ENCODE measurements at places on chromosomes 1 and 21.

DNA sequence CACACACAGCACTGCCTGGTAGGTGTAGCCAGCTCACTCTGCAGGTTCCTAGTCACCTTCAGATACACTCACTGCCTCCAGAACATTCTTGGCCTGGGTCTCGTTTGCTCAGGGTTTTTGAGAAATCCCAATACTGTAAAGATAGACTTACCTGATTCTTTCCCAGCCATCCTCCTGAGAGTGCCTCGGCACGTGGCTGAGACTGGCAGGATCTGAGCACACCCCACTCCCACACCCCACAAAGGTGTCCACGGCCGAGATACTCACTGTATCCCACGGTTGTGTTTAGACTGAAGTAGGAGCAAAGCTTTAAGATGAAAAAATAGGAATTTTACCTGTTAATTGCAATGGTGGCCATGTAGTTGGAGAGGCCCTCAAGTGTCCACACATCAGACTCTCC lies 33.4 kb downstream of the SNAP47 start:
- no peak for DNase-seq

DNA sequence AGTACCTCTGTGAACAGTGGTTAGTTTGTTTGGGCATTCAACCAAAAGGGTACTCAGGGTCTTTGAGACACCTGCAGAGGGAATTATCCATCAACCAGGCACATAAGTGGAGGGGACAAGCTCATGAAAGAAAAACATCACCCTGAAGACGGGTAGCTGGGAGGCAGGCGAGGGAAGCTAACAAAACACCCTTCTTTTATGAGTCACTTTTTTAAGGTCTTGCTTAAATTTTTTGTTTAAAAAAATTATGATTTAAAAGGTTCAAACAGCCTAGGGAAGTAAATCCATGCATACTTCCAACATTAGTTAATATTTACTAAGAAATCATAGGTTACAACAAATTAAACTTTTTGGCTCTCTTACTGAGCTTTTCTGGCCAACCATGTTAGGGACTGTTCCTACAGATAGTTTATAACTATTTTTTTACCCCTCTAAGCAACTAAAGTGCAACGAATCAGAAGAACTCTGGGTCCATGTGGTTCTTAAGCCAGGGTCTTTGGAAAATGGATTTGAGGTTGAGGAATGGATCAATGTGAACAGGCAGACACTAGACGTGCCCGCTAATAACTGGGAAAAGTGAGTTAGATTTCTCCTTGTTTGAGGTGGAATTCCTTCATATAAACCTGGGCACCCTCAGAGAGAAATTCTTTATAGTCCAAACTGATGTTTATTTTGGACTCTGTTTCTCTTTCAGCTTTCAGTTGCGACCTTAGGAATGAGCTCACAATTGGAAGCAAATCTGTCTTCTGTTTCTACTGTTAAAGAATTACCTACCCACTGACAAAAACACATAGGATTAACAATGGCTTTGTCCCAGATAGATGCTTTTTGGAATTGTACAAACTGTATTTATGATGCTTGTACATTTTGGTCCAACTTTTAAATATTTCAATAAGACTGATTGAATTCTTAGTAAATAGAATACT lies 123.0 kb downstream of the LYPLAL1 start:
- DNase-seq, result no peak

GRCh38 chr1:205711105-205712048 lies 31.1 kb upstream of the SLC45A3 start:
- DNase-seq, result peak; percentile 55

GRCh38 chr1:225944951-225945350 lies 3.9 kb upstream of the LEFTY2 start:
- no peak for DNase-seq

DNA sequence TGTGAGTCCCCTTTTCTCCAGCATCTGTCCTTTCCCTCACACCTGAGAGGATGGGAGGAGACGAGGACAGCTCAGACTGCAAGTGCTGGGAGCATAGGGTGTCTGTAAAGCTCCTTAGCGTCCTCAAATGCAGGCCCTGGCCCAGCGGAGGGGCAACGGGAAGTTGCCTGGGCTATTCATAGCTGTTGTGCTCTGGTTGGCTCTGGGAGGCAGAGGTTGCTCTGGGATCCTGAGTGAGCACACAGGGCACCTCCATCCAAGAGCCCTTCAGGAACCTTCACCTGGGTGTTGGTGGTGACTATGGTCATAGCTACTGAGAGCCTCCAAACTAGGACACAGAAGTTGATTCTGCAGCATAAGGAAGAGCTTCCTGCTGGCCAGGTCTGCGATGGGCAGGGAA lies 2.6 kb downstream of the PADI1 start:
- DNase-seq, result no peak

DNA sequence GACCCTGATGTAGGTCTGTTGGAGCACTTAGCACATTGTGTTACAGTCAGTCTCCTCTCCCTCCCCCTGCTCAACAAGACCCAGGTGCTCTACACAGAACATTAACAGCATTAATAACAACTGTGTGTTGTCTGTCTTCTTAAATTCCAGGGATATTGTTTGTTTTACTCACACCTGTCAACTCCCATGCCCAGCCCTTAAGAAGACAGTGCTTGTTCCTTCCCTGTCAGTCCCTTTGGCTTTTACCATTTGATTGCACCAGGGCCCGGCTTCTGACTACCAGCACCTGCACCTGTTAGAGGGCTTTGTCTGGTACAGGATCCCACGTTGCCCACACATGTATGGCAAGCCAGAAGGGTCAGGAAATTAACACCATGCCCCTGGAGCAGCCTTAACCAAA lies 11.7 kb downstream of the RIMKLA start:
- no peak for DNase-seq

DNA sequence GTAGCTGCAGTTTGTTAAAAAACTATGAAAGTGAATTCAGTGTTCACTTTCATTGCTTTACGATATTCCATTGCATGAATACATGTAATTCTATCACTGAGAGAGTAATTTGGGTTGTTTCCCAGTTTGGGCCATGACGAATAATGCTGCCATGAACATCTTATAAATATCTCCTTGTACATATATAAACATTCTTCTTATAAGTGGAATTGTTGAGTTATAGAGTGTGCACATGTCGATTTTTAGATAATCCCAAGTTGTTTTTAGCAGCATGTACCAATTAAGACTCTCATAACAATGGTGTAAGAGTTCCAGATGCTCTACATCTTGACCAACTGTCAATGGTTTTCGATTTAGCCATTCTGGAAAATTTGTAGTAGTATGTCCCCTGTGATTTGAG lies 40.9 kb downstream of the ALG6 start:
- DNase-seq, result peak; percentile 18

DNA sequence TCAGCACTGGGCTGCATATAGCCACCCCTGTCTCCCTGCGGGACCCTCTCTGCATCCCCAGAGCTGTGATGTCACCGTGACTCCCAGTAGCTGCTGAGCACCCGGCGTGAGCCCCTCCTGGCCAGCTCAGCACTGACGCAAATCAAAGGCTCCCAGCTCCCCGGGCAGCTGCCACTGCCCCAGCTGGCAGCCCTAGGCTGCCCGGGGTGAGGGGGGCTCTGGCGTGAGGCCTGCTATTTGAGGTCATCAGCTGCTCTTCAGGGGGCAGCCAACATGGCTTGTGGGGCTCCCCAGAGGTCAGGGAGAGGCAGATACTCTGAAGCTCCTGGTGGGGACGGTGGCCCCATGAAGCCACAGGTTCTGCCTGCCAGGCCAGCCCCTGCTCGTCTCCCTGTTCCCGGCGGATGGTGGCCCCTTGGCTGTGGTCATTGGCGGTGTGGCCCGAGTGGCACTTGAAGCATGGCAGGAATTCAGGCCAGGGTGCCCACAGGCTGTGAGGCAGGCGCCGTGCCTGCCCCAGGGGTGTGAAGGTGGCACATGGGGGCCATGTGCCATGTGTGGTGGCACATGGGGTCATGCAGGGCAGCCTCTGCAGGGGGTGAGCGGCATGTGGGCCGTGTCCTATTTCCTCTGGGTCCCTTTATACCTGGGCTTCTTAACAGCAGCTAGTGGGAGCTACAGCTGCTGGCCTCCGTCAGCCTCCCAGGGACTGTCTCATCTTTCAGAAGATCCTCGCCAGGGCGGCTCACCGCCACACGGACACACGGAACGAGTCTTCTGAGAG lies 85.4 kb downstream of the SIK1 start:
- DNase-seq, result no peak

- no peak for DNase-seq
Measured at GRCh38 chr1:90854397-90854924, 137.4 kb upstream of the BARHL2 start.

GRCh38 chr21:35585155-35585554 lies 475.2 kb downstream of the SETD4 start:
- no peak for DNase-seq

DNA sequence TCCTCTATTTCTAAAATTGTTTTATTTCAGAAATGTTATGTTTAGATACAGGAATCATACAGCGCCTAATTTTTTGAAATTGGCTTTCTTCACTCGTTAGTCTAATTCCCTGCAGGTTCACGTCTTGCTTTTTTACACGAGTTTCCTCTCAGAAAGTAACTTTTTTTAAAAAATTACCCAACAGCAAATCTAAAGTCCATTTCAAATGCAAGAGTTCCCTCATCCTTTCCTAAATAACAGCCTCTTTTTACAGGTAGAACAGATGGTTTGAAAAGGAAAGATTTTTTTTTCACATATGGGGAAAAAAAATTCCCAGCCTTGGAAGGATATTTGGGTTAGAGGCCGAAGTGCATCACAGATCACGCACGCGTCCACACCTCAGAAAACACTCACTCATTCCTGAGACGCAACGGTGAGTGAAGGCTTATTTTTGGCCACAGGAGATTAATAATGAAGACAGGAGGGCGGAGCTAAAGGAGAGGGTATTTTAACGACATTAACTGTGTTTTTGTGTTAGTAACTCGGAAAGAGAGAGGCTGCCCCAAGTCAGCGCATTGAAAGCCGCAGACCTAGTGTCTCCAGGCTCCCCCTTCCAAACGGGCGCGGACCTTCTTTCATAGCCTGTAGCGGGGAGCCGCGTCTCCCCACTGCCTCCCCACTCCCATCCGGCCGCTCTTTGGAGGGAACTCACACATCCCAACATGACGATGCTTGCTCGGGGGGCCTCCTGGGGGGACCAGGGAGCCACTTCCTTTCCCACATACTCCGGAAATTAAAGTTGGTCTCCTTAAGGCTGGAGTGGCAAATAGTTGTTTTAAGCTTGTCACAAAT lies 969 bp upstream of the RIPK4 start:
- DNase-seq, result no peak

DNA sequence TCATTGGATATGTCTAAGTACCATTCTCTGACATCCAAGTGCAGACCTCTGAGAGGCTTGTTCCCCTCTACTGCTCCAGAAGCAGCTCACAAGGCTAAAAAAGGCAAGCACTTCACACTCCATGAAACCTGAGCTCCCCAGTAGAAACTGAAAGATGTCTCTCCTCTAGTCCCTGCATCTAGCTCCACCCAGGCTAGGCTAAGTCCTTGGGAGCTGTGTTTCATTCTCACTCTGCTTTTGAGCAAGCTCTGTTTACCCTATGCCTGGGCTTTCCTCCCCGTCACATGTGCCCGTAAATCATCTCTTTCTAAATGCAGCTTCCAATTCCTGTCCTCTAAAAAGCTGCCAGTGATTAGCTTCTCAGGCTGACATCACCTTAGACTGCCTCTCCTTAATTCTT lies 39.0 kb downstream of the LRRC71 start:
- DNase-seq, result peak; percentile 72

DNA sequence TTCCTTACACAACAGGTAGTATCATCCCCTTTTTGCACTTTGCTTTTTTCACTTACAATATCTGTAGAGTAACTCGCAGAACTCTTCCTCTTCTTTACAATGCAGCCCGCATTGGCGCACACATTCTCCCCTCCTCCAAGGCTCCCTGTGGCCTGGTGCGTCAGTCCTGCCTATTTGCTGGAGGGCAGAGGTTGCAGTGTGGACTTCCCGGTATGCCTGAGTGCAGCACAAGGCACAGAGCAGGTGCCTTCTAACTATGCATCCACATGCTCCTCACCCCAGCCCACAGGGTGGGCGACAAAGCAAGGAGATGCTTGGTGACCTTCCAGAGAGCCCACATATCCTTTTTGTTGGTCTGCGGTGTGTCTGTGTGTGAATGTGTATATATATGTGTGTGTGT lies 53.3 kb downstream of the ARHGEF11 start:
- DNase-seq, result no peak

DNA sequence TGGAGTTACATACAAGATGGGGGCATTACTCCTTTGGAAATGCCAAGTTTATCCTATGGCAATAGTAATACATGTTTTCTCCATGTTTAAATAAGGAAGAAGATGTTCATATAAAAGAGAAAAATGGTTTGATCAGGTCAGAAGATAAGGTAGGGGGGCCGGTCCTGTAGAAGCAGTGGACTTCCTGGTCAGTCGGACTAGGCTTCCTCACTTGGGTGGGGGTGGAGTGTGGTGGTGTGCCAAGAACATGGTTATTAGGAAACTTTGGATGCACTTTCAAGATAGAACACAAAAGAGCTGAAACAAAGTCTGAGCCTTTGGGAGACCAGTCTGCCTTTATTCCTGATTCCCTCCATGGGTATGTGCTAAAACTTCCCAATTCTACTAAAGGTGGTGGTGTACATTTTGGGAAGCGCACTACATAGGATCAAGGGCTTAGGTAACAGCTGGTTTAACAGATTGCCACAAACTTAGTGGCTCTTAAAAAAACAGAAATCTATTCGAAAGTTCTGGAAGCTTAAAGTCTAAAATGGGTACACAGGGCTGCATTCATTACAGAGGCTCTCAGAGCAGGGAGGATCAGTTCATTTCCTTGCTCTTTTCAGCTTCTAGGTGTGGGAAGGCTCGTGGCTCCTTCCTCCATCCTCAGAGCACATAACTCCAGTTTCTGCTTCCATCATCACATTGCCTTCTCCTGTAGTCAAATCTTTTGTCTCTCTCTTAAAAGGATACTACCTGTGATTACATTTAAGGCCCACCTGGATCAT lies 64.6 kb downstream of the KDM1A start:
- DNase-seq, result no peak

GRCh38 chr1:101191049-101191448 lies 45.8 kb upstream of the S1PR1 start:
- DNase-seq, result no peak

DNA sequence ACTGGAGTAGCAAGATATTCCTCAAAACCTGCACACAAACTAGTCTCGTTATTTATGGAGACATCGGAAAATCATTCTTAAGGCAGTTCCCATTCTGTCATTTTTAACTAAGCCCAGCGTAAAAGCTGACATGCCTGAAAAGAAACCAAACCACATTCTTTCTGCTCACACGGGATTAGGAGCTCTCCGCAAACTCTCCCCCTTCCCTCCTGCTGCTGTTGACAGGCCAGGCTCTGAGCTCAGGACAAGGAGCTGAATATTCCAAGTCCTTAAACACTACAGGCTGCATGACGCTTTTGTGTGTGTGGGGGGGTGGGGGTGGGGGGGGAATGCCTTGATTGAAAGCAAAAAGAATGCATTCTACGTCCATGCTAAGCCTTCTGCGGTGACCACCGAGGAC lies 5.2 kb downstream of the OLIG1 start:
- peak; percentile 9 for DNase-seq

- DNase-seq, result no peak
Measured at GRCh38 chr1:20702416-20702815, 15.4 kb downstream of the KIF17 start.
